Uterine smooth muscle cell (primary cell): ENCODE measurements at places on chromosomes 4 and X. TPM values are rescaled to one million over a fixed set of nuclear protein-coding genes. Genes with fewer than 3 reads are reported as not detected.

Gene MTNR1A
- total RNA-seq, result not detected in 2 replicates

Gene FDCSP
- not detected in 2 replicates for total RNA-seq

Gene PNMA6F
- not detected in 2 replicates for total RNA-seq

Gene SPCS3
- total RNA-seq, result 116 and 162 TPM in 2 replicates

Gene KLHL4
- total RNA-seq, result 4.8 and 6.5 TPM in 2 replicates

Gene CT45A2
- not detected in 2 replicates for total RNA-seq

Gene RNF150
- total RNA-seq, result 1.3 and 2.2 TPM in 2 replicates

Gene FATE1
- total RNA-seq, result not detected in 2 replicates

Gene TMPRSS11A
- not detected in 2 replicates for total RNA-seq

Gene CYSLTR1
- total RNA-seq, result 0.11 TPM in 1 of 2 replicates, not detected in the other

Gene HMX1
- not detected in 2 replicates for total RNA-seq

Gene DCX
- total RNA-seq, result not detected in 2 replicates

Gene MED28
- 13.6 and 14.1 TPM in 2 replicates for total RNA-seq

Gene OTC
- not detected in 2 replicates for total RNA-seq

Gene GJB1
- total RNA-seq, result not detected in 2 replicates

Gene FAM9C
- 0.12 TPM in 1 of 2 replicates, not detected in the other for total RNA-seq

Gene UGT8
- 0.62 and 1.00 TPM in 2 replicates for total RNA-seq

Gene TRIM75
- total RNA-seq, result not detected in 2 replicates

Gene THAP6
- 13.7 and 15.6 TPM in 2 replicates for total RNA-seq

Gene GATA1
- total RNA-seq, result not detected in 2 replicates

Gene CT45A5
- total RNA-seq, result not detected in 2 replicates
